WTC11 (cell line): ENCODE measurements at places on chromosomes 11 and 22.

DNA sequence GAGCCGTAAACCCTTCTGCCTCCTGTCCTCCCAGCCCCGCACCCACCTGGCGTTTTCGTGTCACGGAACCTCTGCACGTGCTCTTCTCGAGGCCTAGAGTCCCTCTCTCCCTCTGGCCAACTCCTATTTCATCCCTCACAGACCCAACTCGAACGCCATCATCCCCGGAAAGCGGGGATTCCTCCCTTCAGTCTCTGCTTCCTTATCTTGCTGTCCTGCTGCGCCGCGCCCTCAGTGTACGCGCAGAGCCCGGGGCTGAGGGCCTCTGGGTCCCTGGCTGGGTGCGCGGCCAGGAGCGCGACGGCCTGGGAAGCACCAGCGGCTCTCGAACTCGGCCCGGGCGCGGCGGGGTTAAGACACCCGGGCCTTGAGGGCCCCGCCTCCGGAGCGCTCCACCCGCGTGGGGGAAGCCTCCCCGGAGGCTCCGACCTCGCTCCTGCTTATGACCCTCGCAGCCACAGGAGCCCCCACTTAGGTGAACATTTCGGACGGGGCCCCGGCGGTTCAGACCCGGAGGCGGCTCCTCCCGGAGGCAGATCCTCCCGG lies 398 bp upstream of the ATG16L2 start:
- no peak for DNase-seq

GRCh38 chr11:45155058-45155551 lies 8.7 kb downstream of the PRDM11 start:
- no peak for DNase-seq

DNA sequence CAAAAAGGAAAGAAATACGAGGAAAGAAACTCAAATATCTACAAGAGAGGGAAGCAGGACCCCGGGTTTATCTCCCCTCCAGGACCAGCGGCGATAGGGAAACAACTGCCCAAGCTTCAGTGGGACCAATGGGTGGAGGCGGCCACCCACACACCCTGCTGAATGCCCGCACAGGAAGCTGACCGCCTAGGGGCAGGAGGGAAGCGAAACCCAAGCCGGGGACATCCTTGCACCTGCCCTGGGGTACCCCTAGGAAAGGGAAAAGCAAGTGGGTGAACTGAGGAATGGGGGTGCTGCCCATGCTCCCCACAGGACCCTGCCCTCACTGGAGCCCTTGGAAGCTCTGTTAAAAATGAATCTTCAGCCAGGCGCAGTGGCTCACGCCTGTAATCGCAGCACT lies 27.6 kb upstream of the HMOX1 start:
- no peak for DNase-seq

DNA sequence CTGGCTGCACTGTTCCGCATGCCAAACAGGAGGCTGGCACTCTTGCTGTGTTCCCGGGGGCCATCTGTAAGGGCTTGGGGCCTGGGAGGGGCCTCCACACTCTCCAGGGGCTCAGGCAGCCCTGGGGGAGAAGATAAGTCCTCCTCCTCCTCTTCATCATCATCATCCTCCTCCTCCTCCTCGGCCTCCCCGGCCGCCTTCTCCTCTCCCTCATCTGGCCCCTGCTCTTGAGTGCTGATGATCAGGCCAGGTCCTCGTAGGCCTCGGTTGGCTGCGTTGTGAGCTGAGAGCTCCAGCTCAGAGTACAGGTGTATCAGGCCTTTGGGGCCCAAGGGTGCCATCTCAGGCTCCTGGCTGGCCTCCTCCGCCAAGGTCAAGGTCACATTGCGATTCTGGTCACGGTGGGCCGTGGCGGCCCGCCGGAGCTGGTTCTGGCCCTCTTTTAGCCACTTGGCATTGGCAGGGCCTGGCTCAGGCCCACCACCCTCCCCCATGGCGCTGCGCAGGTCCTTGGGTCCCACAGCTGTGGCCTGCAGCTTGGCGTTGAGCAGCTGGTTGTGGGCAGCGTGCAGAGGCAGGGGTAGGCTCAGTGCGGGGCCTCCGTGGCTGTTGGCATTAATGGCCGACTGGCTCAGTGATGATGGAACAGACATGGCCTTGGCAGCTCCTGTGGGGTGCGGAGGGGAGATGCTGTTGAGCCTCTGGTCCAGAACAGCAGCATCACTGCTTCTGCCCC lies 8.0 kb downstream of the APBB1 start:
- no peak for DNase-seq

DNA sequence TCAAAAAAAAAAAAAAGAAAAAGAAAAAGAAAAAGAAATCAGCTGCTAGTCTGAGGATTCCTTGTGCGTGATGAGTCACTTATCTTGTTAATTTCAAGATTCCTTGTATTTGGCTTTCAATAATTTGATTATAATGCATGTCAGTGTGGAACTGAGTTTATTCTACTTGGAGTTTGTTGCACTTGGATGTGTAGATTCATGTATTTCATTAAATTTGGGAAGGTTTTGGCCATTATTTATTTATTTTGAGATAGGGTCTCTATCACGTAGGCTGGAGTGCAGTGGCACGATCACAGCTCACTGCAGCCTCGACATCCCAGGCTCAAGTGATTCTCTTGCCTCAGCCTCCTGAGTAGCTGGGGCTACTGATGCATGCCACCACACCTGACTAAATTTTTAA lies 14.8 kb downstream of the WBP2NL start:
- no peak for DNase-seq

DNA sequence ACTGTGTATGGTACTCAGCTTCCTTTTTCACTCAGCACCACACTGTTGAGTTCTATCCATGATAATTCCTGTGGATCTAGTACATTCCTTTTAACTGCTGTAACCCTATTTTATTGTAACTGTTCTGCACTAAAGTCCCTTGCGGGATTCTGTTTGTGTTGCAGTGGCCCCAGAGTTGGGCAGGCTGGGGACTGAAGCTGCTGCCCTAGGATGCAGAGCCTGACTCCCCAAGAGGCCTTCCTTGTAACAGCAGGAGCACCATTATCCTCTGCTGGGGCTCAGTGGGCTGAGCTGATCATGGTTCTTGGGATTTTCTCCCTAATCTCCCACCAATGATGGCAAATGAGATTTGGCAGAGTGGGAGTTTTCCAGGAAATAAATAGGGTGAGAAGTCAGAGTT lies 77.7 kb downstream of the CABIN1 start:
- DNase-seq: no peak
